CD8-positive, alpha-beta T cell (primary cell): ENCODE measurements at places on chromosomes 16 and 17.

GRCh38 chr16:90084215-90084950, 7.3 kb upstream of the PRDM7 start:
- DNase-seq: no peak

DNA sequence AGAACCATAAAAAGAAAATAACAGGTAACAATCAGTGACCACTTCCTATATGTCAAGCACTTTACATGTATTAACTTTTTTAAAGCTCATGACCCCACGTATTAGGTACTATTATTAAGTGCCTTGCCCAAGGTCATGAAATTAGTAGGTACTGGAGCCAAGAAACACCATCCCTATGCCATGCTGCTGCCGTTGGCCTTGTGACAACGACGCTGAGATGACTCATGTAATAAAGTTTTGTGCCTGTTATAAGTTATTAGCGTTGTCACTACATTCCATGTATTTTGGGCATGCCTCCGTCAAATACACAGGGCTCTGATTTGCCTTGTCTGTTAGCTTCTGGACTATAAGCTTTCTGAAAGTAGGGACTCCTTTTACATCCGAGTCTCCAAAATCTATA, 1.4 kb downstream of the BBS2 start:
- DNase-seq: no peak

- no peak for DNase-seq
Measured at GRCh38 chr17:44348234-44348987, 3.3 kb downstream of the GRN start.

GRCh38 chr17:35889818-35890773, 9.9 kb upstream of the CCL5 start:
- DNase-seq: no peak

DNA sequence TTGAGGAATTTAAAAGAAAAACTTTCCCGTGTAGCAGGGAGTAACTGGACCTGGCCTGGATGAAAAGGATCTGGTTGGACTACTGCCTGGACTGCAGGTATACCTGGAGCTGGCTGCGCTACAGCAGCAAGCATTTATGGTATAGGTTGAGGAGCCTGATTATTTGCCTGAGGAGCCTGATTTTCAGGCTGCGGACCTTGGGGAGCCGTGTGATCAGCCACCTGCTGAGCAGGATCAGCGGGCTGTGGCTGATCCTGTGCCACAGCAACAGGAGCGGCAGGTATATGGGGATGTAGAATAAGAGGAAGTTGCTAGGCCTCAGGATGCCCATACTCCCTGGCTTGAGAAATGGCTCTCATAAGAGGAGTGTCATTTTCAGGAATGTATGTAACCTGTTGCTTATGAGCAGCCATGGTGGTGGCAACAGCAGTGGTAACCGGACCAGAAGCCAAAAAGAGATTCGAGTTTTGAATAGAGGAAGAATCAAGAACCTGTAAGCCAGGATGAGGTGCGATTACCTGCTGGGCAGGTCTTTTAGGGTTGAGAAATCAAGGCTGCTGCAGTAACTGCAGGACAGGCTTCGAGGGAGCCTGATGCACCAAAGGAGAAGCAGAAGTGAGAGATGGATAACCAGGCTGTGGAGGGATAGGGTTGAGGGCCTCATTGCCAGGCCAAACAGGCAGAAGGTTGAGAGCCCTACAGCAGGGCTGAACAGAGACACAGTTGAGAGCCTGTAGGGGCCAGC, 60.9 kb upstream of the ARL4D start:
- DNase-seq: no peak

DNA sequence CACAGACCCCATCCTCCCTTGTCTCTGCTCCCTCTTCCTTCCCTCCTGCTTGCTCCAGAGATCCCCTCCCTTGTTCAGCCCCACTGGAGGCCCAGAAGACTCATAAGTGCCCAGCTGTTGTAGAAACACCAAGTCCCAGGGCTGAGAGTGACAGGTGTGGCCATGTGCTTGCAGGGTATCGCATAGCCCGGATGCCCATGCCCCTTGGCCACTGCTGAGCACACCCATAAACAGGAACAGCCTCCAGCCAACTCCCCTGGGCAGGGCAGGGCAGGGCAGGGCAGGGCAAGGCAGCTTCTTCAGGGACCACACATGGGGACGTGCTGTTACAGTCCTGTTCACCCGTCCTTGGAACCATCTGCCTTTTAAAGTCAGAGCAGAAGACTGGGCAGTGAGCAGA, 2.0 kb downstream of the CACNG1 start:
- no peak for DNase-seq

GRCh38 chr17:59124665-59125064, 18.0 kb upstream of the TRIM37 start:
- DNase-seq: no peak

- DNase-seq: no peak
Measured at GRCh38 chr16:8581831-8582580, 8.3 kb downstream of the TMEM114 start.

- DNase-seq: no peak
Measured at GRCh38 chr17:17728146-17728545, 46.9 kb downstream of the RAI1 start.

DNA sequence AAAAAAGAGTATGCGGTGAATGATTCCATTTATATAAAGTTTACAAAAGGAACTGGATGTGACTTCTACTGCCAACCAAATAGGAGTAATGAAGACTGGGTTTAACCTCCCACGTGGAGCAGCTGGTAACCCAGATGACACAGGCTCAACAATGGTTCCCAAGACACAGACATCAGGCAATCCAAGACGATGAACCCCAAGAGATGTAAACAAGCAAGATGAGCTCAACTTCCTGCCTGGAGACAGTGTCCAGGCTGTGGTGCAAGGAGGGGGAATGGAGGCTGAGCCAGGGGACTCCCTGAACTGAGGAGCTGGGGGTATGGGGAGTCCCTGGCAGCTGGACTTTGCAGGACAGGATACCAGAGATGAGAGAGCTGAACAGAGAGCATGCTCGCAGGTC, 104.7 kb downstream of the LITAF start:
- DNase-seq: no peak

- DNase-seq: peak; percentile 75
Measured at GRCh38 chr17:39753514-39754160, 15.9 kb downstream of the GRB7 start.

DNA sequence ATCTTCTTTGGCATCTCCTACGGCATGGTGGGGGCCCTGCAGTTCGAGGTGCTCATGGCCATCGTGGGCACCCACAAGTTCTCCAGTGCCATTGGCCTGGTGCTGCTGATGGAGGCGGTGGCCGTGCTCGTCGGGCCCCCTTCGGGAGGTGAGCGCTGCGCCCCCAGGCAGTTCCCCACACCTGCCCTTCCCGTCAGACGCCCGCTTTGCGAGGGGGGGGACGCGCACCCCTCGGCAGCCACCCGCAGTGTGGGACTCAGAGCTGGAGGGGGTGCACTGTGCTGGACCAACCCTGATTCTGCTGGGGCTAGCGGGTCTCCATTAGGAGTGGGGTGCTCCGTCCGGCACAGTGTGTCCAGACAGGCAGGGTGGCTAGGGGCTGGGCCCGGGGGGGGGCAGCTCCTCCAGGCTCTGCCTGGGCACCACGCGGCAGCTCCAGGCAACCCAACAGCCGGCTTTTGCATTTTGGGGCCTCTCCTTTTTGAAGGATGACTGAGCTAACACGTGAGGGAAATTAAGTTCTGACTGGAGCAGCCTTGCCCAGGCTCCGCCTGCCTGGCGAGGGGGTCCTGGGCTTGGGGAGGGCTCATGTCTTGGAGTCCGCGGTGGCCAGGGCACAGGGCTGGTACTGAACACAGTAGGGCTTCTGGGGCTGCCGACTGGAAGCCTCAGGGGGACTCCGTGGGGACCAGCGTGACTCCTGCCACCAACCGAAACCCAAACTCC, 9.1 kb downstream of the SLC16A3 start:
- DNase-seq: no peak

DNA sequence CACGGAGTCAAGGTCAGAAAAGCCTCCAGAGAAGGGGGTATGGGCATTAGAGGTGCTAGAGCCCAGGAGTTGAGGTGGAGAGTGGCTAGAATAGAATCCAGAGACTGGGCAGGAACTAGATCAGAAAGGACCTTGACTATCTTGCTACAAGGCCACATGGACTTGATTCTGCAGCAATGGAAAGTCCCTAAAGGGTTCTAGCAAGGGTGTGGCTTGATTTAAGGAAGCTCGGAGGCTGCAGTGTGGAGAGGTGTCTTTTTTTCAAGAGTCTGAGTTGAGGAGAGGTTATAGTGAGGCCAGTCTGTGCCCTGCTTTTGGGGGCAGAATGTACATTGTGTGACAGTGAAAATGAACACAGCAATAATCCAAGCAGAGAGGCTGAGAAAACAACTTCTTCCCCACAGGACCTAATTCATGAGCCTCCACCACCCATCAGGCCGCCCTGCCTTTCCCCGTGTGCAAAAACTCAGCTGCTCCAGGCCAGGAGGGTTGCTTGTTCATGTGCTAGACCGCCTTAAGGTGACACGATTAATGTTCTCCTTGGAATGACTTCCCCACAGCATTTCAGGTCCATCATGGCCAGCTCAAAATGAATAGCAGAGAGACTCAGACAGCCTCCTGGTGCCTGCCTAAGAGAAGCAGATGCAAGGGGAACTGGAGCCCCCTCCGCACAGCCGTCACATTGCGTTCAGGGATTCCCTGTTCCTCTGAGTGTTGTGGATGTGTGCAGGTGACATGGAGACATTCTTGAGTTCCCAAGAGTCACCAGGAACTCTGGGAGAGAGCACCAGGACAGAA, 8.7 kb upstream of the BEAN1 start:
- no peak for DNase-seq

- no peak for DNase-seq
Measured at GRCh38 chr17:38731526-38732294, 1.6 kb downstream of the CISD3 start.

DNA sequence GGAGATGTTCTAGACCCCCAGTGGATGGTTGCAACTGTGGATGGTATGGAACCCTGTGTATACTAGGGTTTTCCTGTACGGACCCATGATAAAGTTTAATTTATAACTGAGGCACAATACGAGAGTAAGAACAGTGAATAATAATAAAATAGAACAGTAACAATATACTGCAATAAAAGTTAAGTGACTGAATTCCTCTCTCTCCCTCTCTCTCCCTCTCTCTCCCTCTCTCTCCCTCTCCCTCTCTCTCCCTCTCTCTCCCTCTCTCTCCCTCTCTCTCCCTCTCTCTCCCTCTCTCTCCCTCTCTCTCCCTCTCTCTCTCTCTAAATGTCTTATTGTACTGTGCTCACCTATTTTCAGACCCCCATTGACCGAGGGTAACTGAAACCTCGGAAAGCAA, 291.0 kb downstream of the IRF8 start:
- no peak for DNase-seq

DNA sequence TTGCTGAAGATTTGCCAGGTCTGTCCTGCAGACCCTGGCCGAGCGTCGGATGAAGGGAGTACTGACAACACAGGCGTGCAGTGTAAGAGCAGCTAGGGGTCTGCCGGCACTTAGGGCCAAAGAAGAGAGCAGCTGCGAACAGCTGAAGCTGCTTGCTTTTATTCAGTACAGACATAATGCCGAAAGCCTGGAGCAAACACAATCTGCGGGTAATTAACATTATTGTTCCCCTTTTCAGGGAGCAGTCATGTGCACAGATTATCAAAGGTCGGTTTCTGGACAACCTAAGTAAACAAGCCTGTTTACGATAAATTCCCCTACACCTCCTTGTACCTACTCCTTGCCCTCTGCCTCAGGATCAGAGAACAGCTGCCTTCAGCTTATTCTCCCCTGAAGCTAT, 12.0 kb upstream of the KRT23 start:
- no peak for DNase-seq

DNA sequence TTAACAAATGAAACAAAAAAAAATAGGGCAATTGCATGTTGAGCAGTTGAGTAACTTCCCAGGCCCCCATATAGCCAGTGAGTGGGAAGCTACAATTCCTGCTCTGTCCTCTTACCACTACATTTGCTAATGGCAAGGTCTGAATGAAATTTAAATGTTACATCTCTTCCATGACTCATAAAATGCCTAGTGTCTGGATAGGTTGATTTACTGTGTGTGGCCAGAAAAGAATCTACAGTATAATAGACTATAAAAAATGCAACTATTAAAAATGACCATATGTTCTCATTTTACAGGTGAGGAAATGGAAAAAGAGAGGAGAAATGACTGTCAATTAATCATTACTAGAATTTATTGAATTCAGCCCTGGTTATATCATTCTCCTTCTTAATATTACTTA, 1199.3 kb downstream of the CDH11 start:
- no peak for DNase-seq

DNA sequence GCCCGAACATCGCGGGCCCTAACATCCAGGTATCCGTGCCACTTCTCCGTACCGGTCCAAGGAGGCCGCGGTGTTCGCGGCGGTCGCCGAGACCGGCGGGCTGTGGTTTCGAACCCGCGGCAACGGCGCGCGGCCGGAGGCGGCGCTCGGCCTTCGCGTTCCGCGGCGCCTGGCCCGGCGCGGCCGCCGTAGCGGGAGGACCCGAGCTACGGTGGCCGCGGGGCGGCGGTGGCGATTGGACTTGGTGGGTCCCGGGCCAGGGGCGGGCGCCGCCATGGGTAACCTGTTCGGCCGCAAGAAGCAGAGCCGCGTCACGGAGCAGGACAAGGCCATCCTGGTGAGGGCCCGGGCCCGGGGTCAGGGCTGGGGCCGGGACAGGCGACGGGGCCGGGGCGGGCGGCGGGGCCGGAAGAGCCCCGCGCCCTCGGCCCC, at the start of gene CHMP6:
Gene CHMP6, plus strand, starts transcription at position 197 of the 432 bp plus-strand sequence. Its CDS starts 78 bp downstream, at position 275.
- DNase-seq: peak; percentile 48

- DNase-seq: no peak
Measured at GRCh38 chr16:894841-895240, 75.9 kb downstream of the LMF1 start.
